Stimulated activated CD4-positive, alpha-beta T cell treated with anti-CD3 and anti-CD28 coated beads, Interleukin-12 subunit alpha, Interleukin-12 subunit beta, amount 100 ng/mL, for 24 hours (primary cell): ENCODE measurements at places on chromosomes 2 and 18.

DNA sequence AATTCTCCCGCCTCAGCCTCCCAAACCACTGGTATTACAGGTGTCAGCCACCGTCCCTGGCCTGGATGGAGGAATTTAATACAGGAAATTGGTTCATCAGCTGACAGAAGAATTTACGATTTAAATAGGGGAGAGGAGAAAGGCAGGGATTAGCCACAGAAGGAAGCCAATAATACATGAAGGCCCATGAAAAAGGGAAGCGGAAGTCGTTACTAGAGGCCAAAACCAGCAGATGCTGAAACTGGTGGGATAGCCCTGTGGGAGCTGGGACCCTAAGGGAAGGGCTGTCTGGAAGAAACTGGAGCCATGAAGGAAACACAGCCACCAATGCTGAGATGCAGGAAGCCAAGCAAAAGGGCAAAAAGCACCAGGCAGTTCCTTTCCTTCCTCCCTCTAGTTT lies 163.7 kb upstream of the RMP24 start:
- no peak for DNase-seq

DNA sequence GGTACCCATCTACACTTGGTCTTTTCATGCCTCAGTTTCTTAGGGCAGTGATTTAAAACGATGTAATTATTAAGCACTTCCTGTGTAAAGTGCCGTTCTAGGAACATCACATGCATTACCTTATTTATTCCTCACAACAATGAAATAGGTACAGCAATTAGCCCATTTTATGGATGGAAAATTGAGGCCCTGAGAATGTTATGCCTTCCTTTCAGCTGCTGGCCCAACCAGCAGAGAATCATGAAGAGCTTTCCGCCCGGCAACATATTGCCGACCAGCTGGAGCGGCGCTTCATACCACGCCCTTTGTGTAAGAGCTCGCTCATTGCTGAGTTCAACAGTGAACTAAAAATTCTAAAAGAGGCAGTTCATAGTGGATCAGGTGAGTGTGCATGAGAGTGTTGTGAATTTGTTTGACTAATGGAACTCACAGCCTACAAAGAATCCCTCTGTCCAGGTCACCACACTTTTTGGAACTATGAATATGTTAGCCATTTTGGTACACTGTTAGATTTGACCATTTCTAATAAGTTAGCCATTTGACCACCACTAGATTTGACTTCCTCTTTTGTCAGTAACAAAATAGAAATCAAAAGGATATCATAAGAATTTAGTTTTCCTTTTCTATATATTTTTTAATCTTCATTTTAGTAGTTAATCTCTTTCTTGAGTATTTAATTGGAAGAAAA lies 25.6 kb upstream of the RPE start:
- DNase-seq: no peak

DNA sequence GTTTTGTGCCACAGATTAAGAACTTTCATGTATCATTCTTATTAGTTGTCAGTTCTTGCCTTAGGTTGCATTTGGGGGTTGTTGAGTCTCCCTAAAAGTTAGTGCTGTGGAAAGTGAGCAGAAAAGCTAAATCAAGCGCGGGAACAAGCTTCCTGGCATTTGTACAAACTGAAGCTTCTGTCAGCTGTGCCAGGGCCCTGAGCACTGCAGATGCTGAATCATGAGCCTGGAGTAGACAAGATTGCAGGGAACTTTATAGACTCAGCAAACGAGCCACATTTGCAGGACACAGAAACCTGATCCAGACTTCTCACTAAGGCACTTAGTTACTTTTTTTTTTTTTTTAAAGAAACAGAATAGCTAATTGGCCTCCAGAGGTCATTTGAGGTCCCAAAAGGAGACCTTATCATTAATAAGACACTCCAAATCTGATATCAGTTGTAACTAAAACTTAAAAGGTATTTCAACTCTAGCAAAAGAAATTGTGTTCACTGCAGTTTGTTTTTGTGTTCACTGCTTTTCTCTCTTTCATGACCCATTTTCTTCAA lies 88.7 kb downstream of the ADAM23 start:
- DNase-seq: no peak

DNA sequence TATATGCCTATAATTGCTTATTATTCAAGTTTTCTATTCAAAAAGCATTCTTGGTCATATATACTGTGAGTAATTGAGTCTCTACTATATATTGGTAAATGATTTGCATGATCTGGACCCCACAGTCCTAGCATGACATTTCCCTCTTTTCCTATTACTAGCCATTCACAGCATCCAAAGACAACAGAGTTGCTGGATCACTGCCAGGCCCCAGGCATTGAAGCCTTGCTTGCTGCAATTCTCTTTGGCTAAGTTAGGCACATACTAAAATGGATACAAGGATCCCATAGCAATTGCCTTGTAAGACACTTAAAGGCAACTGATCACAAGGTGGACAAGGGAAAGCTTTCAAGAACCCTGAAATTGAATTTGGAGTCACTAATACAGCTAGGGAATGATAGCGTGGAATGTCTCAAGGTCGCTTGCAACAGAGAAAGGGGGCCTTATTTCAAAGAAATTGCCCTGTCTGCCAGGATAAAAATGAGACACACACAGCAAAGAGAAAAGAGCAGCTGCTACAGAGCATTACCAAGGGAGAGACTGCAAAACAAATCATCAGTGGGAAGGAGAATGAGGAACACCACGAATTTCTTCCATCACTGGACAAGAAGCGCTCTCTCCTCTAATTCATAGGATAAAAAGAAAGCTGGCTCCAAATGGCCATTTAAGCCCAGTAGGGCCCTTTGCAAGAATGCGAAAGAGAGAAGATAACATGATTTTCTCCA lies 77.1 kb upstream of the EPHA4 start:
- DNase-seq: no peak

DNA sequence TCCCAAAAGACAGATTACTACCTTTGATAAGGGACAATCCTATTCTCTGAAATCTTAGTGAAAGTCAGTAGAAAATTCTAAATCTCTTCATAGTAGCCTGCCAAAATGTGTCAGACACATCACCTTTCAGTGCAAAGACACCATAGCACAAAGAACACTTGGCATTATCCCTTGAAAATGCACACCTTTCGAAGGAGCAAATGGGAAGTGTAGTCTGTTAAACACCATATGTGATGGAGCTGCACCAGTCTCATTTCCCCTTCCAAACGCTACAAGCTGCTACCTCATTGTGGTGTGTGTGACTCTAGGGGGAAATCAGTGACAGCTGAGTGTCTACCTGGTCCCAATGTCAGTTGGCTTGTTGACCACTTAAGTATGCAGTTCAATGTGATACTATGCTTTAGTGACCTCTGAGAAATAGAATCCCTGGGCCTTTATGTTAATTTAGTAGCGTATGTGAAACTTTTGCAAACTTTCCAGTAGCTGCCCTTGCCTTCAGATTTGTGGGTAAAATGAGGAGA lies 551.7 kb downstream of the ARHGAP15 start:
- no peak for DNase-seq

DNA sequence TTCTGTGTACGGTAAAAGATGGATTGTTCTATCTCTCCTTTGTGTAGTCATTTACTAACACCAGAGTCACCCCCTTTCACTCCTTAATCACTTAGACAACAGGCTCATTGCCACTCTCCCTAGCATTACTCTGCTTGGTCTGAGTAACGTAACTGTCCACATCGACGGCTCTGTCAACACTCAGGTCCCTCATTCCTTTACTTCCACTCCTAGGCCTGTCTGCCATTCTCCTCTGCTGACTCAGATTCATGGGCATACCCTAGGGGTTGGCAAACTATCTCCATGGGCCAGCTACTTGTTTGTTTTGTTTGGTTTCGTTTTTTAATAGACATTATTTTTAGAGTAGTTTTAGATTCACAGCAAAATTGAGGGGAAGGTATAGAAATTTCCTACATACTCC lies 243.9 kb downstream of the NR4A2 start:
- no peak for DNase-seq

DNA sequence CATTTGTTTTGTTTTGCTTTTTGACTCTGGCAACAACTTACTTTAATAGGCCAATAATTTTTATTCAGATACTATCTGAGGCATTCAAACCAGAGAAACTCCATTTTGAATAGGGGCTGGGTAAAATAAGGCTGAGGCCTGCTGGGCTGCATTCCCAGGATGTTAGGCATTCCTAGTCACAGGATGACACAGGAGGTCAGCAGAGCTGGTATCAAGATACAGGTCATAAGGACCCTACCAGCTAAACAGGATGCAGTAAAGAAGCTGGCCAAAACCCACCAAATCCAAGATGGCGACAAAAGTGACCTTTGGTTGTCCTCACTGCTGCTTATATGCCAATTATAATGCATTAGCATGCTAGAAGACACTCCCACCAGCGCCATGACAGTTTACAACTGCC lies 102.2 kb upstream of the XPO1 start:
- no peak for DNase-seq

- no peak for DNase-seq
These were observed 1.3 kb upstream of the PDK1 start for GRCh38 chr2:172554352-172555271.

DNA sequence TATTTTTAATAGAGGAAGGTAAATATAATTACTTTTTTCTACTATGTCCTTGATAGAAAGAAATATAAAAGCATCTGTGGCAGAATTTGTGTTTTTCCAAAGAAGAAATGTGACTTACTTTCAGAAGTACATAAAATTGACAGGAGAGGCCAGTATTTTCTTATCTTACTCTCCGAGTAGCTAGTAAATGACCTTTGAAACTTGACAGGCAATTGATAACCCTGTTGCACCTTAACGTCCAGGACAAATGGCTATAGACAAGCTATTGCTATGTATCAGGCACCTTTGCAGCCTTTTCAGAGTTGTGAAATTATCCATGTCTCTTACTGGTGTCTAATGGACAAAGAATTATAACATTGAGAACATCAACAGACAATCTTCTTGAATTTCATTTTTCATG lies 63.0 kb upstream of the TNFRSF11A start:
- DNase-seq: no peak

GRCh38 chr2:105401867-105402266 lies 3.0 kb upstream of the FHL2 start:
- no peak for DNase-seq

DNA sequence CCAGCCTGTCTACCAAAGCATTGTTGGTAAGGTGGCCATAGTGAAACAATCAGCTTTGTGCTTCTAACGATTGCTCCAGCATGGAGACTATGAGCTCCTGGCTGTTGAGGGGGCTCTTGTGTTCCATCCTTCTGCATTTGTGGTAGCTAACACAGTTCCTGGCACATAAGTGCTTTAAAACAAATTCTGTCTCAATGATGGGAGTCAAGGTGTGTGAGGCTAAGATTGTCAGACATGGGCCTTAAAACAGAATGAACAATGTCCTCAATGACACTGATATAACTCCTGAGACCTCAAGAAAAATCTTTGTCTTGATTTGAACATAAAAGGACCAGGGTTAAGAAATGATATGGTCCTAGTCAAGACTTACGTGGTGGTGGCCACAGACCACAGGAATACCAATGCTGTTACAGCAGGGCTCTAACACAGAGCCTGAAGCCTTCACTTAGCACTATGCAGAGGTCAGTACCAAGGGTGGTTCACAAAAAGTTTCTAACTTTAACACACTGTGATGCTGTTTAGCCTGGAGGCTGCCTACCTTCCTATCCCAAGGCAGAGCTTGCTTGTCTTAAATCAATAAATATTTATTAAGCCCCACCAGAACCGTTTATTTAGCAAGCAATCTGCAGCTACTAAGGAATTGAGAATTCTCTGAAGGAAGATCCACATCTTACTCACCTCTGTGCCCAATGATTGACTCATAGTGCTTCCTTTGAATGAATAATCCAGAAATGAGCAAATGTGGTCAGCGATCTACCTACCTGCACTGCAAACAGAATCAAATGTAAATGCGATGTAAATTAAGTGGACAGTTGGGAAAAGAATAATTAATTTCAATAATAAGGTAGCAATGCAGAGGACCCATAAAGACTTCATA lies 35.1 kb downstream of the EVA1A start:
- no peak for DNase-seq

- no peak for DNase-seq
These were observed 77.1 kb upstream of the TNP1 start for GRCh38 chr2:216936954-216937357.

DNA sequence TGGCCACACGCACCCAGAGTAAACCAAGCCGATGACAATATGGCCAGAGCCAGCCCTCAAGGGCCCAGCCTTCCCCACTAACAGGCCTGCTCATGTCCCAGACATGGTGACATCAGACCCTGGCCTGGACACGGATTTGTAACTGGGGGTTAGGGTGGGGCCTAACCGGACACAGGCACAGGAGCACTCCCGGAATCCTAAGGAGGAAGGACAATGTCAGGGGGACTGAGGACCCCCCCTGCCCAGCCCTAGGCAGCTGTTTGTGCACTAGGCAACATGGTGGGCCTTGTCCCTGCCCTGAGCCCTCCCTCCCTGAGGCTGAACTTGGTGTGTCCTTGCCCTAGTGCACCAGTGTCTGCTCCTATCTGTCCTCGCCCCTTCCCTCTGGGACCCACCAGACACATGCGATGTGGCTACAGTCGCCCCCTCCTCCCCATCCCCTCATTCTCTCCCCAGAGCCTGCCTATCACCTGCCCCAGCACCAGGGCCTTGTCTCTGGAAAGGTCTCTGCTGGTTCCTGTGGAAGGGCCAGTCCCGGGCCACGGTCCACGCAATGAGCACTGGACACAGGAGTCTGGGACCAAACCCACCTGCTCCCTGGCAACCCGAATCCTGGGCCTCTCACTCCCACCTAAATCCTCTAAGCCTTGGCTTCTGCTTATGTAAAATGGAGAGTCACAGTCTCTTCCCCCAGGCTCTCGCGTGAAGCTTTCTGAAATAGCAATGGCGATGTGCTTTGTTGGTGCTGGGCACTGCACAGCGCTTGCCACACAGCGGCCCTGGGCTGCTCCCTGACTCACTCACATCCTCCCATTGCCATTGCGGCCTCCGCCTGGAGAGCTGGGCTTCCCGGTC lies 76.5 kb upstream of the RAB6C start:
- no peak for DNase-seq

- no peak for DNase-seq
These were observed 5.9 kb upstream of the TMSB10 start for GRCh38 chr2:84899304-84900204.

DNA sequence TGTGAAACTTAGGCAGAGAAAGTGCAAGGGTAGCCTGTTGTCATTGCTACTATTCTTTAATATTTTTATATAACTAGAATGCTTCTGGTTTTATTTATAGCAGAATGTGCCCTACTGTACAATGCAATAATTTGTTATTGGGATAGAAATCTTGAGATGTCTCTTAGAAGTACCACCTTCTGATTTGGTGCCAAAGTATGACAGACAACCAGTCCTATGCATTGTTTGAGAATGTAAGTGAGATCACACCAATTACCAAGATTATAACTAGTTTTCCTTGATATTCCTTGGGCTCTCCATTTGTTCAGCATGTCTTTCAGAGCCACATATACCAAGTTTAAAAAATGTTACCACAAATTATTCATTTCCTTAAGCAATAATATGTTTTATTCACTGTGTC lies 399.7 kb downstream of the CPS1 start:
- no peak for DNase-seq

- no peak for DNase-seq
These were observed 210.1 kb upstream of the LRATD1 start for GRCh38 chr2:14422426-14422825.

GRCh38 chr2:212665948-212666347 lies 127.3 kb upstream of the ERBB4 start:
- no peak for DNase-seq

GRCh38 chr18:48893061-48893607 lies 57.6 kb downstream of the SMAD7 start:
- no peak for DNase-seq
